Esophagus muscularis mucosa (tissue), 4 donors: ENCODE measurements at places on chromosomes 7 and 10. TPM values are rescaled to one million over a fixed set of nuclear protein-coding genes. Genes with fewer than 3 reads are reported as not detected.

The AKR1C1 gene
- 88.6 TPM for total RNA-seq

The CCL26 gene
- 1.2 TPM for total RNA-seq

The RALA gene
- 12.3 TPM for total RNA-seq

The TAX1BP1 gene
- total RNA-seq, result 129 TPM

The FZD1 gene
- total RNA-seq, result 13.1 TPM

GRCh38 chr7:33738260-33738935 lies 166.9 kb upstream of the BMPER start:
- no peak overlapping the region for H3K4me3 ChIP-seq
- peaks cover 4% of the 10 kb centered on the region for H3K4me1 ChIP-seq
- H3K36me3 ChIP-seq, result no peaks in the 10 kb centered on the region
- no peak for DNase-seq
- H3K27me3 ChIP-seq, result no peaks in the 10 kb centered on the region

DNA sequence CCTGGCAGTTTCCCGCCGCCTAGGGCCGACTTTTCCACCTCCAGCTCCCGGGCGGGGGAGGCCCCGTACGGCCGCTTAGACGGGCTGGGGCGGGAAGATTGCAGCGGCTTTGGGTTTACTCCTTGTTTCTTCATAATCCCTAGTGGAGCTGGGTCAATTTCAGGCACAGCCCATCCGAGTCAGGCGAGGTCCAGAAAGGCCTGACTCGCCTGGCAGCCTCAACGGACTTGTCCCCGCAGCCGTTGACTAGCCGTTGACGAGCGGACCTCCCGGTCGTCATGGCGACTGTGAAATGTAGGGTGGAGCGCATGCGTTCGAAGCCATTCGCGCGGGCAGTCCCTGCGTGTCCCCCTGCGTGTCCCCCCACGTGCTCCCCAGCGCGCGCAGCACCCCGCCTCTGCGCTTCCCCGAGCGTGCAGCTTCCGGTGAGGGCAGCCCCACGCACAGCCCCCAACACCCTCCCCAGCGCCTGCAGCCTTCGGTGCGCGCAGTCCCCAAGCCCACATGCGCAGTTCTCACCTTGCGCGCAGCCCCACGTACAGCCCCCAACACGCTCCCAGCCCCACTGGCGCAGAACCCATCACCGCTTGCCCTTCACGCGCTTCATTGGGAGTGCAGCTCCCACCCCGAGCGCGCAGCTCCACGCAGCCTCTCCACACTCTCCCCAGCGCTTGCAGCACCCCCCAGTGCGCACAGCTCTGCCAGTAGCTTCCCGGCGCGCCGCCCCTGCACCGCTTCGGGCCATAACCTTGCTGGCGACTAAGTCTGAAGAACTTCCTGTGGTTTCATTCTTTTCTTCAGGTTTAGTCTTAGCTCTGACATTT lies 67.8 kb downstream of the TBX20 start:
- H3K27me3 ChIP-seq, result peaks cover 11% of the 10 kb centered on the region
- H3K4me3 ChIP-seq, result peak overlapping the region; percentile 46
- H3K36me3 ChIP-seq, result no peaks in the 10 kb centered on the region
- H3K4me1 ChIP-seq, result peaks cover 16% of the 10 kb centered on the region
- DNase-seq, result no peak
- H3K27ac ChIP-seq, result no peak overlapping the region

- H3K27me3 ChIP-seq, result no peaks in the 10 kb centered on the region
- no peaks in the 10 kb centered on the region for H3K36me3 ChIP-seq
- peak; percentile 84 for DNase-seq
- no peak overlapping the region for H3K4me3 ChIP-seq
- no peaks in the 10 kb centered on the region for H3K4me1 ChIP-seq
- H3K27ac ChIP-seq, result no peak overlapping the region
Observed at GRCh38 chr10:118853916-118854315, 99.1 kb upstream of the CACUL1 start.

- peaks cover 18% of the 10 kb centered on the region for H3K4me1 ChIP-seq
- H3K27me3 ChIP-seq, result no peaks in the 10 kb centered on the region
- no peak overlapping the region for H3K4me3 ChIP-seq
- H3K27ac ChIP-seq, result no peak overlapping the region
- peaks cover 39% of the 10 kb centered on the region for H3K36me3 ChIP-seq
Observed at GRCh38 chr10:12825260-12825849, 176.2 kb downstream of the CCDC3 start.

GRCh38 chr7:30005464-30005863 lies 15.9 kb upstream of the SCRN1 start:
- no peak overlapping the region for H3K4me3 ChIP-seq
- H3K36me3 ChIP-seq, result no peaks in the 10 kb centered on the region
- no peaks in the 10 kb centered on the region for H3K27me3 ChIP-seq
- DNase-seq, result no peak
- H3K4me1 ChIP-seq, result peaks cover 10% of the 10 kb centered on the region

- H3K27me3 ChIP-seq, result no peaks in the 10 kb centered on the region
- H3K4me3 ChIP-seq, result no peak overlapping the region
- H3K27ac ChIP-seq, result no peak overlapping the region
- H3K36me3 ChIP-seq, result peaks cover 7% of the 10 kb centered on the region
- H3K4me1 ChIP-seq, result peaks cover 12% of the 10 kb centered on the region
- DNase-seq, result no peak
Observed at GRCh38 chr10:11250304-11250703, 232.6 kb downstream of the CELF2 start.

- no peak overlapping the region for H3K4me3 ChIP-seq
- DNase-seq, result peak; percentile 57
- H3K27ac ChIP-seq, result no peak overlapping the region
Observed at GRCh38 chr10:25828475-25828874, 105.6 kb upstream of the MYO3A start.

DNA sequence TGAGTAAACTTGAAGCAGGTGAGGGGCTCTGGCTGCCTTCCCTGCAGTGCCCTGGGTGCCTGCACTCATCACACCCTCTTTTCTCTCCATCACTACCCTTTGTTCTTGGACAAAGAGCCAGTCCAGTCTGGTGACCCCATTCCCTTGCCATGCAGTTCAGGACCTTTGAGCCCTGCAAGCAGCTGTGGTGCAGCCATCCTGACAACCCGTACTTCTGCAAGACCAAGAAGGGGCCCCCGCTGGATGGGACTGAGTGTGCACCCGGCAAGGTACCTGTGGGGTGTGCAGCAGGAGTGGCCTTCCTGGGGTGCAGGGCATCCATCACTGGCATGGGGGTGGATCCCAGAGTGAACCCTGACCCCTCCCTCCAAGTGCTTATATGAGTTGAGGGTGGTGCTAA lies 48.7 kb downstream of the TBATA start:
- H3K36me3 ChIP-seq, result no peaks in the 10 kb centered on the region
- no peak overlapping the region for H3K4me3 ChIP-seq
- no peak overlapping the region for H3K27ac ChIP-seq
- no peaks in the 10 kb centered on the region for H3K4me1 ChIP-seq
- H3K27me3 ChIP-seq, result no peaks in the 10 kb centered on the region

GRCh38 chr10:34768261-34768971 lies 46.7 kb downstream of the PARD3 start:
- H3K36me3 ChIP-seq, result no peaks in the 10 kb centered on the region
- no peak overlapping the region for H3K4me3 ChIP-seq
- peaks cover 93% of the 10 kb centered on the region for H3K4me1 ChIP-seq
- DNase-seq, result no peak
- no peaks in the 10 kb centered on the region for H3K27me3 ChIP-seq

DNA sequence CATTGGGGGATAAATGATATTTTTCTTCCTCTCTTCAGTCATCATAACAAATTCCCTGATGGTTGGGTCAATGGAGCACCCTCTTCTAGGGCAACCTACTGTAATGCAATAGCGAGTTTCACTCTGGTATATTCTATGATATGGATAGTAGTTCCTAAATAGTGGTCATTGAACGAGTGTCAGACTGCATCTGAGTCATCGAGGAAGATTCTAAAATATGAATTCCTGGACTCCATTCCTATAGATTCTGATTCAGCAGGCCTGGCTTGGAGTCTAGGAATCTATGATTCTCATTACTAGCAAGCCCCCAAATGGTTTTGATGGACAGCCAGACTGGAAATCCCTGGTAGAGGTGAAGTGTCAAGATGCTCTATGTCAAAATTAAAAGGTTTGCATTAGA lies 254.5 kb downstream of the BUB3 start:
- no peaks in the 10 kb centered on the region for H3K36me3 ChIP-seq
- no peaks in the 10 kb centered on the region for H3K27me3 ChIP-seq
- H3K4me1 ChIP-seq, result no peaks in the 10 kb centered on the region
- H3K27ac ChIP-seq, result no peak overlapping the region
- no peak for DNase-seq
- H3K4me3 ChIP-seq, result no peak overlapping the region

- H3K36me3 ChIP-seq, result peaks cover 20% of the 10 kb centered on the region
- H3K4me1 ChIP-seq, result peaks cover 52% of the 10 kb centered on the region
- no peaks in the 10 kb centered on the region for H3K27me3 ChIP-seq
Observed at GRCh38 chr10:62063795-62064472, 162.4 kb downstream of the ARID5B start.

DNA sequence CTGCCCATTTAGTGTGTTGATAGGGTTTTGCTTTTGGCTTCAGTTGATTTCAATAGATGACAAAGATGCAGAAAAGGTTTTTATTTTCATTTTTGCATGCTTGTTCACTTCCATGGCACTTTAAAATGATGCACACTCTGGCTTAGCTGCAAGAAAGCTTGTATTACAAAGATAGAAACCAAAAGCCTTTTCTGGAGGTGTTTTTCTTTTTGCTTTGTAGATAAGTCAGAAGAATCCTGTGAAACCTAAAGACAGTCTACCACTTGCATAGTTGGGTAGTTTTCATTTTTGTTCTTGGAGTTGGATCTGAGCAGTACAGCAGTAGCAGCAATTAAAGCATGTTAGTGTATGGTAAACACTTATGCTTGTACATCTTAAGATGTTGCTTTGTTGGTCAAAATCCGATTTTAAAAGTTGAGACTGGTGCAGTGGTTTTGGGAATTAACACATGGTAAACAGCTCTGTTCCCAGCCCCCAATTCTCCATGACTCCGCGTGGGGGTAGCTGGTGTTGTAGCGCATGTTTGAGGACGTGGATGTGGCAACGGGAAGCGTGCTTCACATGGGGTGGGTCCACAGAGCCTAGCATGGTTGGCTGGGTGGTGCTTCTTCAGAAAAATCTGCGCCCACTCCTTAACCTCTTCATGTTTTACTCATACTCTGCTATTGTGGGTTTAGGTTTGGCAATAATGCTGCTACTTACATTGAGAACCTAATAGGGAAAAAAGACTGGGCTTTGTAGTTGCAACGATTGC lies 19.8 kb downstream of the CCNY start:
- H3K4me3 ChIP-seq, result no peak overlapping the region
- no peak overlapping the region for H3K27ac ChIP-seq
- H3K36me3 ChIP-seq, result no peaks in the 10 kb centered on the region
- no peak for DNase-seq
- no peaks in the 10 kb centered on the region for H3K27me3 ChIP-seq

GRCh38 chr7:34747176-34747781 lies 89.3 kb downstream of the NPSR1 start:
- H3K36me3 ChIP-seq, result no peaks in the 10 kb centered on the region
- no peak overlapping the region for H3K4me3 ChIP-seq
- no peaks in the 10 kb centered on the region for H3K27me3 ChIP-seq
- no peaks in the 10 kb centered on the region for H3K4me1 ChIP-seq
